Retina (tissue), 1 donor: ENCODE measurements at places on chromosomes 1 and 21.

DNA sequence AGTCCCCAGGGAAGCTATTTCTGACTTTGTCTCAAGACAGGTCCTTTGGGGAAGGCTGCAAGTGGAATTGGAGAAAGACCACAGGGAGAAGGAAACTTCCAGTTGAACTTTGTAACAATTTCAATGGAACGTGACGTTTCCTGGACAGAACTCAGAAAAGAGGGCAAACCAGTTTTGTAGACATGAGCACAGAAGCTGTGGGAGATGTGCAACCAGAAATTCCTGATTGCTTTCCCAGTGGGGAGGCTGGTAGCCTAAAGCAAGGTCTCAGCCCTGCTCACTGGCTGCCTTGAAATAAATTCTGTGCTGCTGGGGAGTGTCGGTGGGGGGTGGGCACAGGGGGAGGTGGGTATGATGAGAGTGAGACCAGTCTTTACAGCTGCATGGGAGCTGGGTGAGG is 1206.7 kb upstream of the ADGRL2 start:
- no peak for DNase-seq

GRCh38 chr1:26360807-26361604 is 7.1 kb upstream of the CRYBG2 start:
- no peak for DNase-seq

GRCh38 chr1:152044386-152044785 is 7.6 kb upstream of the S100A11 start:
- no peak for DNase-seq

- DNase-seq: peak; percentile 75
Measured at GRCh38 chr1:63691701-63692425, 82.0 kb upstream of the ROR1 start.

- no peak for DNase-seq
Measured at GRCh38 chr1:190688096-190688495, 210.4 kb upstream of the BRINP3 start.

DNA sequence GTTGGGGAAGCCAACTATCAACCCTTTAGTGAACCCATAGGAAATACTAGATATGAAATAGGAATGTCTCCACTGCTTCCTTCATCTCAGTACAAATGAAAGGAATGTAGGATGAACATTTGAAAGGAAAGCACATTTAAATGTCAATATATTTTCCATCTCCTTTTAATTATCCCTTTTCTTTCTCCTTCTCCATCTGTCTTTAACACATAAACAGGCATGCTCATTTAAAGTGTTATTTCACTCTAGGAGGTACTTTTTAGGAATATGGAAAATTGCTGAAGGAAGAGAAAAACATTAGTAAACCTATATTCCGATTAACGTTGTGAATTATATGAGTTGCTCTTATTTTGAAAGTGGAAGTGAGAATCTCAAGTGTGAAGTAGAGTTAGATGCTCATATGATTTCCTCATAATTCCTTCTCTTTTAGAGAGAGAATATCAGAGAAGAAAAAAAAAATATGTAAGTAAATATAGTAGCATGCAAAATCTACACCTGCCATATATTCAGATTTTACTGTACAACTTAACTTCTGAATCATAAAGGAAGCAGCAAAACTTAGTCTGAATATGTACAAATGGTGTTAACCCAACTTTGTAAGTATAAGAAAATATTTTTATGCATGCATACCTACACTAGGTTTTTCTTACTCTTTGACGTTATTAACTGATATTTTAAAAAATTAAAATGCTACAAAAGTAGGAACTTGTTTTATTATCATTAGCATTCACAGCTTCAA is 406.9 kb upstream of the B3GALT2 start:
- no peak for DNase-seq

DNA sequence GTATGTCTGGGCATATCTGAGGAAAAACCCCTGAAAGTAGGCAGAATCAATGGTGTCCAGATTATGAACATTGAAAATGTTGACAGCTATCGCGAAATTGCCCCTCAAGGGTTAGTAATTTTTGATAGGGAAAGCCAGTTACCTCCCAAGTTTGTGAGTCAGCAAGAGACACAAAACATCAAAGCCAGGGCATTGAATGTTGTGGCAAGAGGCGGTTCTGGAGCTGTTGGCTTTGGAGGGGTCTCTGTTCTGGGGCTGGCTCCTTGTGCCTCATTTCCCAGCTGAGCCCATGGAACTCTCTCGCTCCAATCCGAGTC is 10.6 kb upstream of the S100A11 start:
- DNase-seq: no peak

- no peak for DNase-seq
Measured at GRCh38 chr1:107058245-107059032, 2.0 kb downstream of the PRMT6 start.

GRCh38 chr1:63758791-63759190 is 15.0 kb upstream of the ROR1 start:
- no peak for DNase-seq

- no peak for DNase-seq
Measured at GRCh38 chr1:89907727-89908212, 86.9 kb downstream of the LRRC8D start.

DNA sequence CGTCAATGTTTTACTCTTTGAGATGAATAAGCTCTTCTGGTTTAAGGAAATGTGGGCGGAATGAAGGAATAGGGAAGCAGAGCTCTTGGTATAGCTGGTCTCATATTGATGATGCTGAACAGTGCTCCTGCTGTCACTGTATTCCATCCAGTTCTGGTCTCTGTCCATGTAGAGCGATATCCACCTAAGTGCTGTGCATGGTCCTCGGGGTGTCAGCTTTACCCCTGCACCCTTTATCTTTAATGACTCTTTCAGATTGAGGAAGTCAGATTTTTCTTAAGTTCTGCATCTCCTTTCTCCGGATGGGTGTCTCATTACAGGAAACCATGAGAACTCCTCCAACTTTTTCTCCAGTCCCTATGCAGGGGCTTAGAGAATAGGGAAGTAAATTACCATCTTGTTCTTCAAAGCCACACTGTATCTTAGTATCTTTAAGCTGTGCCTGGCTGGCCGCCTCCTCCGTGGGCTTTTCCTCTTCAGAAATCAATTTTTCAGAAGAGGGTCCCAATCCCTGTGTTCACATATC is 52.9 kb downstream of the PDE4B start:
- DNase-seq: no peak

GRCh38 chr1:146021622-146022402 is at the start of gene HJV:
HJV (minus strand) TSS chr1:146021735; CDS start chr1:146020231, 1,504 bp downstream.
- no peak for DNase-seq

DNA sequence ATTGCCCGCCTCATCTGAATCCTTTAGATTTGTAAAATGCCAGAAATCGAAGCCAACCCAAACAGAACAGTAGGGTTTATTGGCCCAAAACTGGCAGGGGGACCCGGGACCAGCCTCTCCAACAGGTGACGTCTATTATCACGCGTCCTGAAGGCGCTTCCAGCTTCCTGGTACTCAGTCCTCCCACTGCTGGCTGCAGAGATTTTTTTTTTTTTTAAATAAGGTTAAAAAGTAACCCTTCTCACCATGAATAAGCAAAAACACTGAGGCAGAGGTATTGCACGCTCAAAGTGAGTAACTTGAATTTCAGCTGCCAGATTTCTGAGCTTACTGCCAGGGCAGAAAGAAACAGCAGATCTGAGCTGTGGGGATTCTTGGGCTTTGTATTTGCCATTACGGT is 54.4 kb upstream of the GCLM start:
- no peak for DNase-seq

GRCh38 chr1:11105586-11105985 is 5.9 kb upstream of the EXOSC10 start:
- no peak for DNase-seq

DNA sequence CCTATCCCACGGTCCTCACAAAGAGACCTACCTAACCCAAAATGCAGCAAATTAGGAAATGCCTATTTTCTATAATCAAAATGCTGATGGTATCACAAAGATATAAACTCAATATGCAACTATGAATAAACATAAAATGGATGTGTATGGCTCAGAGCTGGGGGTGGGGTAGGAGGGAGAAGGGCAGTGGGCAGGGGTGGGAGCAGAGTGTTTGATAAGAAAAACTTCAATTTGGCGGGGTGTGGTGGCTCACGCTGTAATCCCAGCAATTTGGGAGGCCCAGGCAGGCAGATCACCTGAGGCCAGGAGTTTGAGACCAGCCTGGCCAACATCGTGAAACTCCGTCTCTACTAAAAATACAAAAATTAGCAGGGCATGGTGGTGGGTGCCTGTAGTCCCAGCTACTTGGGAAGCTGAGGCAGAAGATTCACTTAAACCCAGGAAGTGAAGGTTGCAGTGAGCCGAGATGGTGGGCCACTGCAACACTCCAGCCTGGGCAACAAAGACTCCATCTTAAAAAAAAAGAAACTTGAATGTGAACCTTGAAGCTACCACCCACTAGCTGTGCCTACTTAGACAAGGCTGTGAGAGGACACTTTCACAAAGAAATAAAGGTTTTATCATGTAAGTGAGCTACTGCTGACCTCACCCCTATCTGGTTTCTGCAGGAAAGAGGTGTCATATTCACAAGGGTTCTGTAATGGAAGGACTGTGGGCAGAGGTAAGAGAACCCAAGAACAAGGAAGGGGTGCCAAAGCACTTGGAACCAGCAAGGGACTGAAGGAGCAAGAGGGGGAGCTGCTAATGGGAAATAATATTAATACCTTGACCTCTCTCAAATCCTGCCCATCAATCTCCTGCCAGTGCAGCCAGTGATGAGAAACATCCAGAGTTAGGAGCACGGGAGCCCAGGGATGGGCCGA is 53.0 kb downstream of the HLCS start:
- DNase-seq: no peak

DNA sequence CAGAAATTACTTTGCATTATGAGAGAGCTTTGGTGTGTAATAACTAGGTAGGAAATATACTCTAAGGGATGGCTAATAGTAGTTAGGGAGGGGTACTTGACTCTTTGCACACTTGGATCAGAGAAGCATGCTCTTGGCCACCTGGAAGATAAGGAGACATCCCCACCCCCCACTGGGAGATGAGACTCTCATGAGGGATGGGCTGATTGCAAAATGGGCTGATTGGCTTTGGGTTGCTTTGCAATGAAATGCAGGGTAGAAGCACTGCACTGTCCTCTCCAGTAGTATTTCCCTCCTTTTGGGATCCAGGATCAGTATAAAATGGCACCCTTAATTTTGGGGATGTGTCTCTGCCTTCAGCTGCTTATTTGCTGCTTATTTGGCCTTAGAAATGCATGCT is 71.2 kb upstream of the EPS8L3 start:
- no peak for DNase-seq

DNA sequence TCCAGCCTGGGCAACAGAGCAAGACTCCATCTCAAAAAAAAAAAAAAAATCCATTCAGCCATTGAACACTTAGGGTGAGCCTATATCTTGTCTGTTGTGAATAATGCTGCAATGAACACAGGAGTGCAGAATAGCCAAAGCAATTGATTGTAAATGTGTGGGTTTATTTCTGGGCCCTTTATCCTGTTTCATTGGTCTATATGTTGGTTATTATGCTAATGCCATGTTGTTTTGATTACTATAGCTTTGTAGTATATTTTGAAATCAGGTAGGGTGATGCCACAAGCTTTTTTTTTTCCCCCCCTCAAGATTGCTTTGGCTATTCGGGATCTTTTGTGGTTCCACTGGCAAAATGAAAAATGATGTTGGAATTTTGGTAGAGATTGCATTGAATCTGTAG is 167.5 kb downstream of the LBR start:
- DNase-seq: no peak

DNA sequence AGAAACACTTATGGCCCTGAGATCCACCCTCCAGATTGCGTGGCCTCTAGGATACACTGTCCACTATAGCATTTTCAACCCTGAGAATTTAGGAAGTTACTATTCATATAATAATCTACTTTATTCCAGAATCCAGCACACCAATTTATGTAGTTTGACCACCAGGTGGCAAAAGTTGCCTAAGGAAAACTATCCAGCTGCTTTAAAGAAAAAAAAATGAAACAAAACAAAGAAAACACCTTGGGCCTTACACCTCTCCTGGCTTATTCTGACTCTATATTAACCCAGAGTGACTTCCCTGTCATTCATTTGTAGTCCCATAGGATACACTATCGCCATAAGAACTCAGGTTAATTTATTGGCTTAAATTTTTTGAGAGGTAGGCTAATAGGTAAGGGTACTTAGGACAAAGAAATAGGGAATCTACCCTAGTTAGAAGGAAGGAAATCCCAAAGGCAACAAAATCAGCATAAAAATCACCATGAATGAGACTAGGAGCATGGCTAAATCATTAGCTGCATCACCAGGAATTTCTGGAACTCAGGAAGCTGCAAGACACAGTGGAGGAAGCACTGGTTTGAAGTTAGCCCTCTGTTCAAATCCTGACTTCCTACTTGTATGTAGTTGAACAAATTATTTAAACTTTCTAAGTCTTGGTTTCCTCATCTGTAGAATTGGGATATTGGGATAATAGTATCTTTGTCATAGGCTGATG is 107.5 kb downstream of the SPAG17 start:
- DNase-seq: no peak

DNA sequence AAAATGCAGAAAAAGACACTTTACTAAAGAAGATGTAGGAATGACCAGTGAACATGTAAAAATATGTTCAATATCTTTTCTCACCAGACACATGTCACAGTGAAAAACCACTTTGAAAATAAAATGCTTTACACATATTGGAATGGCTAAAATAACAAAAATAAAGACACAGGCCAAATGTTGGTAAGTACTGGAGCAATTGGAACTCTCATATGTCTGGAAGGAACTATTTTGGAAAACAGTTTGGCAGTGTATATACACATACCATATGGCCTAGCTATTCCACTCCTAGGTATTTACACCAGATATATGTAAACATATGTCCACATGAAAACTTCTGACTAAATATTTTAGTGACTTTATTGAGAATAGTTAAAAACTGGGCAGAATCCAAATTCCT is 927.2 kb downstream of the BRINP3 start:
- DNase-seq: no peak

GRCh38 chr1:209674957-209675564 is at the start of gene G0S2:
G0S2 (plus strand) TSS chr1:209675412; CDS start chr1:209675685, 273 bp downstream.
- DNase-seq: no peak
